ENCODE measurements at places on chromosomes 2 and 18.

DNA sequence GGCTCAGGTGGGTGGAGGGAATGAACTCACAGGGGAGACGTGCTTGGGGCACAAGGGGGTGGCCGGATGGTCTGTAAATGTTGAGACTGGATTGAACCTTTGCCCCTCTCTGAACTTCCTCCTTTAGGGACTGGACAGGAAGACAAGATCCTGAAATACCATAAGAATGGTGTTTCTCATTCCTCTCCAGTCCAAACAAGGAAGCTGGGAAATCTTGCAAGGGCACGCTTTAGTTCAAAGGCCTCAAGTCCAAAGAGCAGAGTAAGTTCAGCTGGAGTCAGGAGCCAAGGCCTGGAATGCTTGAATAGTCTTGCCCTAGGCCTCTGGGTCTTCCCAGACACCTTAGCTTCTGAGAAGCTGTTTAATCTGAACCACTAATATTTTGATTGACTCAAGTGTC, 52.4 kb upstream of the SIX3 start:
- DNase-seq, result no peak

DNA sequence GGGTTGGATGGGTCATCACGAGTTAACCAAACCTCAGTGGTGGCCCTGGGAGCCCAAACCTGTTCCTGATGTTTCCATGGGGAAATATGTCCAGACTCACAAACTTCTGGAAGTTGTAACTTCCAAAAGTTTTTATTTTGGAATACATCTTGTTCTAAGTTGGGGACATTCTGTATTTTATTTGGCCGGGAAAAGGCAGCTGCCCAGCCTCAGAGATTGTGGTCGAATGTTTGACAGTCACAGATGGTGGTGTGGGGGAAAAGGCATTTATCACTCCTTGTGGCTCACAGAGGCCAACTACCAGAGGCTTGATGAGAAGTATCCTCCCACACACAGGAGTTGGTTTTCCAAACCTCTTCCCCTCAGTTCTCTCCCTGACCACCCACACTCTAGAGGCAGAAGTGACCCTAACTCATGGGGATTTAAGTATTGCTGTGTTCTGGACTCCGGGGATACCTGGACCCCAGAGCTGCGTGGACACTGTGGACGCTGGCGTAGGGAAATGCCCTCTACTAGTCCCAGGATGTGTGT, 124.7 kb upstream of the PPP1CB start:
- no peak for DNase-seq

DNA sequence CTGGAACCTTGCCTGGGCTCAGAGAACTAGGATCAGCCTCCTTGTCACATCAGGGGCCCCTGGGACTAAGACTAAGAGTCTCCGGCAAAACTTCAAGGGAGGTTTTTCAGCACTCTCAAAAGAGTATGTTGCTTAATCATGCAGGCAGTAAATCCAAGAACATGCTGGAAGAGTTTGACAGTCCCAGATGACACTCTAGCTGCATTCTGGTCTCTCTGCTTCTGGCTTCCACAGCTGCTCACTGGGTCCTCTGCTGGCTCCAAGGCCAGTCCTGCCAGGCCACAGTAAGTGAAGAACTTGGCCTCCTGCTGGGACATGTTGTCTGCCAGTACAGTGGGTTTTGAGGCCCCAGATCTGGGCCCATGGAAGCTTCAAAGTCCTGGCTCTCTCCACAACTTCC, 45.2 kb upstream of the IL1RL1 start:
- DNase-seq, result no peak

GRCh38 chr2:173370198-173370597, 15.5 kb downstream of the CDCA7 start:
- DNase-seq, result no peak

DNA sequence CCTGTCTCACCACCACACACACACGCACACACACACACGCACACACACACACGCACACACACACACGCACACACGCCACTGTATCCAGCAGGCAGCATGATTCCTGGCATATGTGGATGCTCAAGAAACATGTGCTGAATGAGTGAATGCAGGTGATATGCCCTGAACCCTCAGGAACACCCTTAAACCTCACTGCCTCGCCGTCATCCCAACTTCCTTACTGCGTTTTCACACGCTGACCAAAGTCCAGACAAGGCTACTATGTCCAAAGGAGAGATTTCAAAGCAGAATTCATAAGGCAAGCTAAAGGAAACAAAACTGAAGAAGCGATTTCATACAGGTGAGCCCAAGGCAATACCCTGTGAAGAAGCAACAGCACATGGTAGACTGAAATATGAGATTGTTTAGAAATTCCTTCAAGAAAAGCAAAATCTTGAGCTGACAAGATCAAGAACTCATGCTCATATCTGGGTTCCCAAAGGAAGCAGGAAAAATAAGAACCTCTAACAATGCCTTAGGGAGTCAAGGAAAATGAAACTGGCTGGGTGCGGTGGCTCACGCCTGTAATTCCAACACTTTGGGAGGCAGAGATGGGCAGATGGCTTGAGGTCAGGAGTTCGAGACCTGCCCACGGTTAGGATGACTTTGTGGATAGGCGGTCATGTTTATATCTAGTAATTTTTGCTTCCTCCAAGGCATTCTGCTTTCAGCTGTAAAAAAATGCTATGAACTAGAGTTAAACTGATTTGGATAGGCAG, 69.1 kb downstream of the TNFRSF11A start:
- no peak for DNase-seq

Data from NCI-H1092 treated with DMSO at 0.1 percent for 48 hours (cell line).